Tibial nerve (tissue), 4 donors: ENCODE measurements at places on chromosomes 1 and 21. TPM values are rescaled to one million over a fixed set of nuclear protein-coding genes. Genes with fewer than 3 reads are reported as not detected.

STYXL2 gene
- total RNA-seq = not detected

AMY1C gene
- not detected for total RNA-seq

UMODL1 gene
- not detected for total RNA-seq

CENPL gene
- total RNA-seq = 4.2 TPM

DSCAM gene
- total RNA-seq = 0.44 TPM

HMCN1 gene
- total RNA-seq = 2.2 TPM

HHIPL2 gene
- not detected for total RNA-seq

KIAA0040 gene
- total RNA-seq = 21.6 TPM

SEMA4A gene
- 1.8 TPM for total RNA-seq

LSS gene
- 132 TPM for total RNA-seq

NKAIN1 gene
- not detected for total RNA-seq

OR2L13 gene
- total RNA-seq = 0.87 TPM

PERM1 gene
- total RNA-seq = not detected

SV2A gene
- total RNA-seq = 0.84 TPM

TMCC2 gene
- 2.8 TPM for total RNA-seq

VANGL2 gene
- total RNA-seq = 1.5 TPM

FAM3B gene
- total RNA-seq = not detected

DAP3 gene
- total RNA-seq = 159 TPM

KCNJ10 gene
- 6.5 TPM for total RNA-seq

ATXN7L2 gene
- total RNA-seq = 6.5 TPM

HPCAL4 gene
- not detected for total RNA-seq

RAB3GAP2 gene
- total RNA-seq = 36.8 TPM

TMEM269 gene
- 0.30 TPM for total RNA-seq

NFIA gene
- total RNA-seq = 75.8 TPM

LCE1D gene
- total RNA-seq = not detected

SLC37A1 gene
- total RNA-seq = 6.7 TPM

ATP6V0B gene
- 132 TPM for total RNA-seq

OR14A2 gene
- not detected for total RNA-seq

CDK11B gene
- total RNA-seq = 21.4 TPM

DCDC2B gene
- total RNA-seq = not detected

PYGO2 gene
- total RNA-seq = 24.3 TPM

PLPP3 gene
- 139 TPM for total RNA-seq

LCA5L gene
- 5.9 TPM for total RNA-seq
